Neural crest cell (in vitro differentiated cells): ENCODE measurements at places on chromosomes 4 and X. TPM values are rescaled to one million over a fixed set of nuclear protein-coding genes. Genes with fewer than 3 reads are reported as not detected.

Gene FRG2
- total RNA-seq: not detected in 2 replicates

Gene ZCCHC12
- total RNA-seq: 2.8 and 3.7 TPM in 2 replicates

Gene NAP1L2
- total RNA-seq: 7.2 and 7.3 TPM in 2 replicates

Gene GPR119
- not detected in 2 replicates for total RNA-seq

Gene CLTRN
- 0.80 and 1.1 TPM in 2 replicates for total RNA-seq

Gene HSFX1
- 1.0 and 1.4 TPM in 2 replicates for total RNA-seq

Gene AR
- 6.3 and 7.9 TPM in 2 replicates for total RNA-seq

Gene MAML3
- total RNA-seq: 21.8 and 22.2 TPM in 2 replicates

Gene NAT8L
- 18.8 and 19.5 TPM in 2 replicates for total RNA-seq

Gene SLC16A2
- total RNA-seq: 17.8 and 19.8 TPM in 2 replicates

- H3K4me3 ChIP-seq: no peak overlapping the region
- no peak for DNase-seq
- H3K4me1 ChIP-seq: peaks cover 32% of the 10 kb centered on the region
- peaks cover 8% of the 10 kb centered on the region for H3K36me3 ChIP-seq
- H3K27ac ChIP-seq: no peak overlapping the region
- no peaks in the 10 kb centered on the region for H3K27me3 ChIP-seq
These were observed 133.9 kb downstream of the EGF start for GRCh38 chr4:110046588-110047049.

- no peak overlapping the region for H3K4me3 ChIP-seq
- H3K4me1 ChIP-seq: no peaks in the 10 kb centered on the region
- no peak for DNase-seq
- no peaks in the 10 kb centered on the region for H3K36me3 ChIP-seq
- H3K27ac ChIP-seq: no peak overlapping the region
- no peaks in the 10 kb centered on the region for H3K27me3 ChIP-seq
These were observed 37.7 kb downstream of the MAOA start for GRCh38 chrX:43693602-43694406.

DNA sequence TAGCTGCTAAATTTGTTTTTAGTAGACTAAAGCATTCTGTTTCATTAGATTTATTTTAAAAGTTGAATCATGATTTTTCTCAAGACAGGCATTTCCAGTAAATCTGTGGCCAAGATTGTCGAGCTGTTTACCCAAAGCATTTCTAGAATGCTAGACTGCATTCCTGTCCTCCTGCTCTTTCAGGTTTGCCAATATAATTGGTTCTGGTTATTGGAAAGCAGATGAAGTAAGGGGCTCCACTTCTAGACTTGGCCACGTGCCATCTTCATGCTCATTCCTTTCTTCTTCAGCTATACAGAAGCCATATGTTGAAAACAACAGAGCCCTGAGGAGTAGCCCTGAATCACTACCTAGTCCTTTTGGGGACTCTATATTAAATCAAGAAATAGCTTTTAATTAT, 62.5 kb downstream of the PGRMC2 start:
- H3K27ac ChIP-seq: no peak overlapping the region
- no peaks in the 10 kb centered on the region for H3K27me3 ChIP-seq
- DNase-seq: no peak
- peaks cover 2% of the 10 kb centered on the region for H3K36me3 ChIP-seq
- peaks cover 15% of the 10 kb centered on the region for H3K4me1 ChIP-seq

GRCh38 chrX:84047339-84047738, 140.7 kb downstream of the RPS6KA6 start:
- DNase-seq: no peak
- peaks cover 4% of the 10 kb centered on the region for H3K27me3 ChIP-seq
- peaks cover 3% of the 10 kb centered on the region for H3K36me3 ChIP-seq
- H3K4me3 ChIP-seq: no peak overlapping the region
- peaks cover 5% of the 10 kb centered on the region for H3K4me1 ChIP-seq

DNA sequence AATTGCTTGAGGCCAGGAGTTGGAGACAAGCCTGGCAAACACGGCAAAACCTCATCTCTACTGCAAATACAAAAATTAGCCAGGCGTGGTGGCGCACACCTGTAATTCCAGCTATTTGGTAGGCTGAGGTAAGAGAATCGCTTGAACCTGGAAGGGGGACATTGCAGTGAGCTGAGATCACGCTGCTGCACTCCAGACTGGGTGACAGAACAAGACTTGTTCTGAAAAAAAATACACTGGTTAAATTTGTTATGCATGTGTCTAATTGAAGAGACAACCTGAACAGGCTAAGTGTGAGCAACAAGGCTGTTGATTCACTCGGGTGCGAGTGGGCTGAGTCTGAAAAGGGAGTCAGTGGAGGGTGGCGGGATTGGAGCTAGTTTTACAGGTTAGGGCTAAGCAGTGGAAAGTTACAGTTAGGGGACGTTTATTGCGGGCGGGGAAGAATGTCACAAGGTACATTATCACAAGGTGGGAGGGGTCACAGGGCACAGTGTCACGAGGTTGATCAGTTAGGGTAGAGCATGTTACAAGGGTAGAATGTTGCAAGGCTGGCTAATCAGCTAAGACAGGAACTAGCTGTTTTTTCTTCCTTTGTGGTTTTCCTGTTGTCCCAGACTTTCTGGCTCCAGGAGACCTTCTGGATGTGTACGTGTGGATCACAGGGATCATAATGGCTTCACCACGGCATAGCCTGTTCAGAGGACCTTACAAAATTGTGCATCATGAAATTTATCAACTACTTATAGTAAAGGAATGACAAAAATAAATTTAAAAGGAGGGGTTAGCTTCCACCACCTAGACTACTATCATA, 115.8 kb downstream of the NAA11 start:
- no peak overlapping the region for H3K4me3 ChIP-seq
- H3K27me3 ChIP-seq: no peaks in the 10 kb centered on the region
- peak overlapping the region; percentile 46 for H3K27ac ChIP-seq
- H3K36me3 ChIP-seq: no peaks in the 10 kb centered on the region
- H3K4me1 ChIP-seq: no peaks in the 10 kb centered on the region

GRCh38 chrX:130878350-130879341, 24.4 kb downstream of the ENOX2 start:
- H3K27me3 ChIP-seq: no peaks in the 10 kb centered on the region
- no peak overlapping the region for H3K4me3 ChIP-seq
- H3K27ac ChIP-seq: no peak overlapping the region
- DNase-seq: no peak
- H3K4me1 ChIP-seq: peaks cover 28% of the 10 kb centered on the region

DNA sequence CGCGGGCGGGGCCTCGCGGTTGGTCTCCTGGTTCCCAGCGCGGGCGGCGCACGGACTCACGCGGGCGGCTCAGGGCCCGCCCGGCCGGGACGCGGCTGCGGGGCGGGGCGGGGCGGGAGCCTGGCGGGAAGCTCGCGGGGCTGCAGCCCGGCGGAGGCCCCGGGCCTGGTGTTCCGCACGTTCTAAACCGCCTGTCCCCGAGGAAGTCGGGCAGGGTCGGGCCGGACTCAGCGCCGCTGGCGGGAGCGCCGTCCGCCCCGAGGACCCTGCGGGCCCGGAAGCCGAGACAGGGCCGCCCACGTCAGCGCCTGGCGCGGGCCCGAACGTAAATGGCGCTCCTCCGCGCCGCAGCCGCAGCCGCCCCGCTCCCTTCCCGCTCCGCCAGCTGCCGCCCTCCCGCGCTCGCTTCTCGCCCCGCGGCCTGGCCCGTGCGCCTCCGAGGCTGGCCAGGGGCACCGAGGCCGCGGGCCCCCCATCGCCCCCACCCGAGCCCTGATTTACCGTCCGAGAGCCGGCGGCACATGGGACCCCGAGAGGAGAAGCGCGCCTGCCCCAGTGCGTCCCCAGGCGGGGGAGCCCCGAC, 309 bp upstream of the CTBP1 start:
- no peak overlapping the region for H3K27ac ChIP-seq
- peaks cover 28% of the 10 kb centered on the region for H3K4me1 ChIP-seq
- peak overlapping the region; percentile 88 for H3K4me3 ChIP-seq

DNA sequence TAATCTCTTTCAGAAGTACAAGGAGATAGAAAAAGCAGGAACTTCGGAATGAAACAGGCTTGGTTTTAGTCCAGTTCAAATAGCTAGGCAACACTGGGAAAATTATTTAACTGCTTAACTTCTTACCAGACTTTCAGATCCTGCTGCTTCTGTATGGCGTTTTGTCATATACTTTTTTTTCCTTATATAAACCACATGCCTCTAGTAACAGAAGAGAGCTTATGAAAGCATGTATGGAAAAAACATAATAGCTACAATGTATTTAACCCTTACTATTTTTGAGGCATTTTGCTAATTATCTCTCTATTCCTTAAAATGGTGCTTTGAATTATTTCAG, 439.6 kb downstream of the INPP4B start:
- H3K4me3 ChIP-seq: peak overlapping the region; percentile 62
- peaks cover 43% of the 10 kb centered on the region for H3K4me1 ChIP-seq
- no peak for DNase-seq
- H3K36me3 ChIP-seq: no peaks in the 10 kb centered on the region
- no peak overlapping the region for H3K27ac ChIP-seq

- peaks cover 29% of the 10 kb centered on the region for H3K36me3 ChIP-seq
- no peak for DNase-seq
- no peak overlapping the region for H3K4me3 ChIP-seq
- no peaks in the 10 kb centered on the region for H3K27me3 ChIP-seq
- H3K4me1 ChIP-seq: peaks cover 5% of the 10 kb centered on the region
These were observed 99.4 kb downstream of the C4orf51 start for GRCh38 chr4:145779319-145779801.

DNA sequence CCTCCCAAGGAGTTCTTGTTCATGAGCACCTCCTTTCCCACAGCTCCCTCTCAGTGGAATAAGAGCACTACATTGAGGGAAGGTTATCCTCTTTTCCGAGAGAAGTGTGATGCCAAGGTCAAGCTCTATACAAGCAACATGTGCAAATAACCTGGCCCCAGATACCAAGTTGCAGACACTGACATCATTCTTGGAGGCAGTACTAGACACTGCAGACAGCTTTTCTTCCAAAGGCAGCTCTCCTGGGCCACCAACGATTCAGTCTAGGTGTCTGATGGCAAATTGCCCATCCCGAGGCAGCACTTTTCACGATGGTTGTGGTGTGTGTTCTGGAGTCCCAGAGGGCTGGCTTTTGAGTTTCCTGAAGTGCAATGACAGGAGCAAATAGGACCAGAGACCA, 384.9 kb downstream of the TLL1 start:
- DNase-seq: no peak
- H3K36me3 ChIP-seq: no peaks in the 10 kb centered on the region
- no peak overlapping the region for H3K27ac ChIP-seq
- no peaks in the 10 kb centered on the region for H3K4me1 ChIP-seq

- no peak overlapping the region for H3K4me3 ChIP-seq
- H3K36me3 ChIP-seq: no peaks in the 10 kb centered on the region
- no peaks in the 10 kb centered on the region for H3K4me1 ChIP-seq
- no peak for DNase-seq
- no peak overlapping the region for H3K27ac ChIP-seq
These were observed 37.5 kb upstream of the ADH1C start for GRCh38 chr4:99390055-99390454.

DNA sequence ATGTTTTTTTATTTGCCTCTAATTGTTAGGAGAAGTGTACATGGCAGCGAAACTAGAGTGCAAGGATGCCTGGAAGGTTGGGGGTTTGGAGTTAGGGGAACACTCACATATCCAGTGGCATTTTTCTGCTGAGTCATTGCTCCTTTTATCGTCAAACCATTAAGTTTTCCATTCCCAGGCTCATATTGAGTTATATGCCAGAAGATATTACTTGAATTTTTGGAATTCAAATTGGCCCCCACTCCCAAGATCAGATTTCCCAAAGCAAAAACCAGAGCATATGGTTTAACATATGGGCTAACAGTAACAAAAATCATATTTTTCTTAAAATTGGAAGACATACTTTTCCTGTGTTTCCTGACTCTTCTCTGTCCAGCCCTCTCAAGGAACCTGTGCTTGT, 152.7 kb downstream of the FSTL5 start:
- H3K4me3 ChIP-seq: no peak overlapping the region
- no peaks in the 10 kb centered on the region for H3K36me3 ChIP-seq
- no peak for DNase-seq
- peak overlapping the region; percentile 35 for H3K27ac ChIP-seq
- H3K4me1 ChIP-seq: peaks cover 3% of the 10 kb centered on the region

- peaks cover 5% of the 10 kb centered on the region for H3K36me3 ChIP-seq
- H3K27ac ChIP-seq: no peak overlapping the region
- peaks cover 18% of the 10 kb centered on the region for H3K4me1 ChIP-seq
- H3K27me3 ChIP-seq: no peaks in the 10 kb centered on the region
- no peak for DNase-seq
These were observed 69.8 kb downstream of the SHROOM3 start for GRCh38 chr4:76504613-76505465.

DNA sequence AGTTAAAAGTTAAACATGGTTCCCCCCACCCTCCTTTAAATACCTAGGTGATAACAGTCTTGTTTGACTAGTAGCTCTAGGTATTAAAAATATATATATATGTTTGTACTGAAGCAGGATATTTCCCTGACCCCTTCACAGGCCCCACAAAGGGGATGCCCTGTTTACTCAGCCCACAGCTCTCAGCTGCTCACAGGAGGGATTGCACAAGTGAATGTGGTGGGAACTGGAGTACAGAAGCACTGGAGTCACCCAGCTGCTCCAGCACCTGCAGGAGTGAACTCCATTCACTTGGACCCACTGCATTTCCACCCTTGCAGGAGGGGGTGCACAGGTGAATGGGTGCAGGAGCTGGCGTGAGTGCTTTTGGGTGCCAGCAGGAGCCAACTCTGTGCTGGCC, 99.3 kb upstream of the TLR3 start:
- no peak for DNase-seq
- H3K4me1 ChIP-seq: peaks cover 13% of the 10 kb centered on the region
- H3K36me3 ChIP-seq: peaks cover 3% of the 10 kb centered on the region
- no peak overlapping the region for H3K27ac ChIP-seq
